ENCODE measurements at places on chromosomes 12 and 14.

- peak; percentile 72 for DNase-seq
These were observed 1.3 kb downstream of the FGD6 start for GRCh38 chr12:95215949-95216348.

DNA sequence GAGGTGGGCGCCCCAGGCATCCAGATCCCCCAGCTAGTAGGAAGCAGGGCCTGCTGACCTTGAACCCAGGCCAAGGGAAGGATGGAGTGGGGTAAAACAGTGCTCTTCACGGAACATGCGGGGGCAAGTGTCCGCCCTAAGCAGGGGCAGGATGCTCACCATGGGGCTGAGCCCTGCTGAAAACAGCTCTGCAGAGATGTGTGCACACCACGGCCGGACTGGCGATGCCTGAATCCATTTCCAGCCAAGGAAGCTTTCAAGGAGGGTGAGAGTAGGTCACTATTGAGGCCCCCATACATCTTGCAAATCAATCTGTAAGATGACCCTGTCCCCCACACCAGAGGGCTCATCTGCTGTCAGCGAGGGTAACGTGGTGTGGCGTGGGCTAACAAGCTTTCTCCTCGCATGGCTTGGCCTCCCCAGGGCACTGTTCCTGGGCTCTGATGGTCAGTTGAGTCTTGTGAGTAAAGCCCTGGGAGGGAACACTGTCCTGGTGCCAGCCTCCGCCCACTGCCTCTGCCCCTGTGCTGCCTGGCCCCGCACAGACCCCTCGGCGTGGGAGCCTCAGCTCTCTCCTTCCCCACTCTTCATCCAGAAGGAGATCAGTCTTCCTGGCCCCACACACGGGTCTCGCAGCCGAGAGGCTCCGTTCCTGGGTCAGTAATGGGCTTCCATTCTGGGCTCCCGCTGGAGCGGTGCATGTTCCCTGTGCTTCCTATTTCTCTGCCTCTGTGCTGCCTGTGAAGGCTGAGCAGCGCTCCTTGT, 69.1 kb downstream of the CCDC92 start:
- DNase-seq, result no peak

DNA sequence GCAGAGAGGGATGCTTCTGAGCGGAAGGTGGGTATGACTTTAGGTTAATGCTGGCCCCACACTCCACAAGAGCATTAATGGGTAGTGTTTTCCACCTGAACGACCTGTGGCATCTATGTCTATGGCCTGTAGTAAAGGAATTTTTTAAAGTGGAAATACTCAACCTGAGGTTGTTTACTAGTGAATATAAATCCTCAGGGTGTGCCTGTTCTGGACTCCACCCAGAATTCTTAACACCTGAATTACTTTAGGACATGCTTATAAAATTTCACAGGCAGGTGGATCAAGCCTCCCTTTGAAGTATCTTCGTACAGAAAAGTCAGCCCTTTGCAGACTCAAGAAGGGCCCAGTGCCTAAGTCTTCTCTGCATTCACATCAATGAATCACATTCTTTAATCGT, 196.1 kb downstream of the ESR2 start:
- no peak for DNase-seq

- no peak for DNase-seq
These were observed 199.5 kb upstream of the CAND1 start for GRCh38 chr12:67069451-67070306.

DNA sequence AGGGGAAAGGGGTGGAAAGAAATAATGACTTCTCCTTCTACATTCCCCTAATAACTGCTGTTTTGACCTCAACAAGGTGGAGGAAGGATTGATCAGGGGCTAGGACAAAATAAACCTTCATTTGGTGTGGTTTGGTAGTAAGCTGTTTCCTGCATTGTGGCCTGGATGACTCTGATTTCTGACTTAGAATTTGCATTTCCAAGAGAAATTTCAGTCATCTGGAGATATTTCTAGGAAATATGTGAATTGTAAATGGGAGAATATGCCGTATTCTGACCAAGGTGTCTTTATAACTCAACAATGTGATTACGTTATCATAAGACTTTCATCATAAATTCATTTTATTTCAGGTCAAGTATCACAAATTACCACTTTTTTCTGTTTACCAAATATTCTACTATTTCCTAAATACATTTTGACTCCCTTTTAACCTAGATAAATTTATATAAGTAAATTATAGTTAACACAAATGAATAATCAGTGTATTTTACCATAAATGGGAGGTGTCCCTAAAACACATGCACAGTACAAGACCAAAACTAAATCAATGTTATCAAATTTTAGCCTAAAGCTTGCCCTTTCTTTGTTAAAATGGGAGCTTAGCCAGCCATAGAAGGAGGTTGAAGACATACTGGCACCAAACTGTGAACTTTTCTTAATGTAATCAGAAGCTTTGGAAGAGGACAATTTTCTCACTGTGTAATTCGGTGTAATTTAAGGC, 828.8 kb downstream of the TMTC2 start:
- DNase-seq, result no peak

DNA sequence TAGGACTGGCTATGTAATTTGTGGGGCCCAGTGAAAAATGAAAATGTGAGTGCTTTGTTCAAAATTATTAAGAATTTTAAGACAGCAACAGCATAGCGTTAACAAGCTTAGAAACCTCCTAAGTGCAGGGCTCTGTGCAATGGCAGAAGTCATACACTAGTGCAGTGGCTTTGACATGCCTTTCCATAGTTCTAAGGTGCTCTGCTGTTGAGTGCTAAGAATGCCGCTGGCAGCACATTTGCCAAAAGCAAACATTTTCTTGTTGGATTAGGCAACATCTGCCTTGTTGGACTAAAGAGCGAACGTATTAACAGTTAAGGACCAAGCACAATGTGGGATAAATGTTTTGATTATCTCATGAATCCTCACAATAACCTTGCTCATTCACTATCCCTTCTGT, 244.9 kb upstream of the PDE3A start:
- no peak for DNase-seq

DNA sequence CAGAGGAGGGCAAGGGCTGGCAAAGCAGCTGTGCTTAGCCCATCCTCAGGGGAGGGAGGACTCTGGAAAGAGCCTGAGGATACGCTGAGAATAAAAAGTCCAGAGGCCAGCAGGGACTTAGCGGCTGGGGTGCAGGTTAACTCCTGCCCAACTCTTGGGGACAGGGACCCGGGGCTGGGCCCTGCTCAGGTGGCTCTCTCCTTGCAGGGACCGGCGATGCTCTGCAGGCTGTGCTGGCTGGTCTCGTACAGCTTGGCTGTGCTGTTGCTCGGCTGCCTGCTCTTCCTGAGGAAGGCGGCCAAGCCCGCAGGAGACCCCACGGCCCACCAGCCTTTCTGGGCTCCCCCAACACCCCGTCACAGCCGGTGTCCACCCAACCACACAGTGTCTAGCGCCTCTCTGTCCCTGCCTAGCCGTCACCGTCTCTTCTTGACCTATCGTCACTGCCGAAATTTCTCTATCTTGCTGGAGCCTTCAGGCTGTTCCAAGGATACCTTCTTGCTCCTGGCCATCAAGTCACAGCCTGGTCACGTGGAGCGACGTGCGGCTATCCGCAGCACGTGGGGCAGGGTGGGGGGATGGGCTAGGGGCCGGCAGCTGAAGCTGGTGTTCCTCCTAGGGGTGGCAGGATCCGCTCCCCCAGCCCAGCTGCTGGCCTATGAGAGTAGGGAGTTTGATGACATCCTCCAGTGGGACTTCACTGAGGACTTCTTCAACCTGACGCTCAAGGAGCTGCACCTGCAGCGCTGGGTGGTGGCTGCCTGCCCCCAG, 2.8 kb downstream of the B3GNT4 start:
- no peak for DNase-seq

GRCh38 chr14:78228702-78229327, 58.6 kb downstream of the NRXN3 start:
- DNase-seq, result no peak

- DNase-seq, result peak; percentile 53
These were observed 46.9 kb downstream of the C14orf132 start for GRCh38 chr14:96086032-96086431.

DNA sequence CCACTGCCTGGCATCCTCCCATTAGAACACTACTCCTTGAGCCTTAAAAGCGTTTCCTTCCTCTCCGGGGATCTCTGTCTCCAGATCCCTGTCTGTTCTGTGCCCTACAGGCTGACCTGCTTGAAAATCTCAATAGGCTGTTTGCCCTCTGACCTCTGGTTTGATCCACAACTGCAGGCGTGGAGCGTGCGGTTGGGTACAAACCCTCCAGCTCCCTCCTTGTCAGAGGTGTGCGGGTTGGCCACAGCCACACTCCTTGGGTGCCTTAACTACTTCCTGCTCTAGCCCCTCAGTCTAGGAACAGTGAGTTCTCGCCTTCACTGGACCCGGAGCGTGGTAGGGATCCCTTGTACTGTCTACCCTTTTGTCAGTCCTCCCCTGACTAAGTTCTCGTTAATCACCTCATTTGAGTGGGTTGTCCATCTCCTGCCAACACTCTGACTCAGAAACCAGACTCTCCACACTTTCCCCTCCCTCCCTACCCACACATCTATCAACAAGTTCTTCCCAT, 33.1 kb downstream of the CMKLR1 start:
- peak; percentile 38 for DNase-seq

DNA sequence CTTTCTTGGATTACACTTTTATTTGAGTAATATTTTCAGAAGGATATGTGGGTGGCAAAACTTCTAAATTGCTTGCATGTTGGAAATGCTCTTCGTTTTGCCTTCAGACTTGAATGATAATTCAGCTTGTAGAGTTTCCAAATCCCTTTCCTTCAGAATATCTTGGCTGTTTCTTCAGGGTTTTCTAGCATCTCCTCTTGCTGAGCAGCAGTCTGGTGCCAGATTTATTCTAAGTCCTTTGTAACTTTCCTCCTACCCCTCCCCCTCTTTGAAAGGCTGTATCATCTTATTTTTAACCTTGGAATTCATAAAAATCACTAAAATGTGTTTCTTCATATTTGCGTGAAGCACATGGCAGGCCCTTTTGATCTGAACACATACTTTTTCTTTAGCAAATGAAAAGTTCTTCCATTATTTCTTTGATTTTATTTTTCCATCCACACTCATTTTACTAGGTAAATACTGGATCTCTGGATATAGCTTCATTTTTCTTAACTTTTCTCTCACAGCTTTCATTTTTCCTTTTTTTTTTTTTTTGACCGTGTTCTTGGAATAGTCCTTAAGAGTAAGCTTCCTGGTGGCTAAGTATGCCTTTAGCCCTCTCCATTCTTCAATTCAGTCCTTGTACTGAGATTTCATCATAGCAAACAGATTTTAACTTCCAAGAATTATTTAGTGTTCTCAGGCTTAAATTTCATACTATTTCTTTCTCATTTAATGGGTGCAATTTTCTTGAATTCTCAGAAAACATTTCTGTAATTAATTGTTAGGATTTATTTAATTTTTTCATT, 102.0 kb downstream of the SLC38A4 start:
- no peak for DNase-seq

DNA sequence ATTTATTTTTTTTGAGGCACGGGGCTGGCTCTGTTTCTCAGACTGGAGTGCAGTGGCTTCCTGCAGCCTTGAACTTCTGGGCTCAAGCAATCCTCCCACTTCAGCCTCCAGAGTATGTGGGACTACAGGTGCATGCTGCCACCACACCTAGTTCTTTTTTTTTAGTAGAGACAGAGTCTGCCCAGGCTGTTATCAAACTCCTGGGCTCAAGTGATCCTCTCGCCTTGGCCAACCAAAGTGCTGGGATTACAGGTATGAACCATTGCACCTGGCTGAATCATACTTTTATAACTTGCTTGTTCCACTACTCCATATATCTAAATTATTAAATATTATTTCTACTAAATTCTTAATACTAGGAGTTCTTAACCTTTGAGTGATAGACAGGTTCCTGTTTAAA, 111.6 kb downstream of the BTG1 start:
- no peak for DNase-seq

DNA sequence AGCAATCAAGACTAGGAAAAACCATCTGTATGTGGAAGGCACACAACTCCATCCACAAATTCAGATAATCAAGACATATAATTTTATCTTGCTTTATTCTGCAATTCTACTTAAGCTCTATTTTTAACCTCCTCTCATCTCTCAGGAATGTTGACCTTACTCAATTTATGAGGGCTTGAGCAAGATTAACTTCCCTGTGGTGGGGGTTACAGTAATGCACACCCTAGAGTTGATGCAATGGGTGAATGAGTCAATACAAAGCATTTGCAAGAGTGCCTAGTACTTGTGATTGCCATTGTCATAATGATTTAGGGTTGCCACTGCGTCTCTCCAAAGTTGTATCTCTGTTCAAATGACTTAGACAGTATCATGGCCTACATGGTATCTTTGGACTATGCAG, 1598.4 kb upstream of the TMEM132C start:
- peak; percentile 95 for DNase-seq

GRCh38 chr14:97638864-97639263, 841.7 kb downstream of the VRK1 start:
- DNase-seq, result no peak
